ENCODE measurements at places on chromosomes 3 and 15.

GRCh38 chr3:100324044-100324443 is 10.5 kb upstream of the NIT2 start:
- DNase-seq = no peak

DNA sequence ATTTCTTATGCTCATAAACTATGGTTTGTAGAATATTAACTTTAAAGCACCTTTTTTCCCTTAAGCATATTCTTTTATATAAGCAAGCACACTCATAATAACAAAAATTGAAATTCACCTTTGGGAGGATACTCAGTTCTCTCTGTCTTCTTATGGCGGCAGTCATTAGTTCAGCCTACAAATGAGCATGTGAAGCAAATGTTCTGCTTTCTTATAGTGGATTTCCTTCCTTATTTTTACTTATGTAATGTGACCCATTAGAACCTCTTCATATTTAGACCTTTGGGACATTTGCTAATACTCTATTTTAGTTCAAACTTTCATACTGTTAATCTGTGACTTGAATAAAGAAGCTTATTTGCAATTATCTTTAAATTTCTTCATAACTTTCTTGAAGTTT is at the start of gene P2RY13:
TSS of gene P2RY13 (minus strand) at position 187 of the 400 bp plus-strand sequence. CDS start at position 166, 21 bp downstream.
- no peak for DNase-seq

GRCh38 chr3:162601101-162601670 is 1104.6 kb downstream of the OTOL1 start:
- DNase-seq = no peak

DNA sequence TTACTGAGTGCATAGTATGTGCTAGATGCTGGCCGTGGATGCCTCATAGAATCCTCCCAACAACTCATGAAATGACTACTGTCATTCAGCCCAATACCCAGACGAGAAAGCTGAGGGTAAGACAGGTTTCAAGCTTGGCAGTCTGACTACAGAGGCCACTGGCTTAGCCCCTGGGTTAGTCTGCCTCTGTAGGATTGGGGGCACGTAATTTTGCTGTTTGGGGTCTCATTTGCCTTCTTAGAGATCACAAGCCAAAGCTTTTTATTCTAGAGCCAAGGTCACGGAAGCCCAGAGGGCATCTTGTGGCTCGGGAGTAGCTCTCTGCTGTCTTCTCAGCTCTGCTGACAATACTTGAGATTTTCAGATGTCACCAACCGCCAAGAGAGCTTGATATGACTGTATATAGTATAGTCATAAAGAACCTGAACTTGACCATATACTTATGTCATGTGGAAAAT is 1.0 kb upstream of the CCR5 start:
- no peak for DNase-seq

- no peak for DNase-seq
Measured at GRCh38 chr15:33852094-33852493, 116.2 kb upstream of the CHRM5 start.

- DNase-seq = no peak
Measured at GRCh38 chr3:196327405-196327804, 9.4 kb upstream of the DYNLT2B start.

DNA sequence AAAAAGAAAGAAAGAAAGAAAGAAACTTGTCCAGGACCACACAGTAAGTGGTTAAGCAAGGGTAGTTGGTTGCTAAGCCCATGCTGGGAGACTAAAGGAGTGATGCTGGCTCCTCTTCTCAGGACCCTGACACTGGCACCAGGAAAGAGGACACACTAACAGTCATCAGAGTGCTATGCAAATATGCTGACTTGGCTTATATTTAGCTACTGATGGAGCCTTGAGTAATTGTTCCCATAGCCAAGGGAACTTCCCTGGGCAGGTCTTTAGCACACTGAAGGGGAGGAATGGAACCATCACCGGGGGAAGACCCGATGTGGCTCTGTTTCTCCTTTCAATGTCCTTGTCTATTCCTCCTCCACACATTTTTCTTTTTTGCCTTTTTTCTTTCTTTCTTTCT is 6.2 kb downstream of the TMEM40 start:
- no peak for DNase-seq

DNA sequence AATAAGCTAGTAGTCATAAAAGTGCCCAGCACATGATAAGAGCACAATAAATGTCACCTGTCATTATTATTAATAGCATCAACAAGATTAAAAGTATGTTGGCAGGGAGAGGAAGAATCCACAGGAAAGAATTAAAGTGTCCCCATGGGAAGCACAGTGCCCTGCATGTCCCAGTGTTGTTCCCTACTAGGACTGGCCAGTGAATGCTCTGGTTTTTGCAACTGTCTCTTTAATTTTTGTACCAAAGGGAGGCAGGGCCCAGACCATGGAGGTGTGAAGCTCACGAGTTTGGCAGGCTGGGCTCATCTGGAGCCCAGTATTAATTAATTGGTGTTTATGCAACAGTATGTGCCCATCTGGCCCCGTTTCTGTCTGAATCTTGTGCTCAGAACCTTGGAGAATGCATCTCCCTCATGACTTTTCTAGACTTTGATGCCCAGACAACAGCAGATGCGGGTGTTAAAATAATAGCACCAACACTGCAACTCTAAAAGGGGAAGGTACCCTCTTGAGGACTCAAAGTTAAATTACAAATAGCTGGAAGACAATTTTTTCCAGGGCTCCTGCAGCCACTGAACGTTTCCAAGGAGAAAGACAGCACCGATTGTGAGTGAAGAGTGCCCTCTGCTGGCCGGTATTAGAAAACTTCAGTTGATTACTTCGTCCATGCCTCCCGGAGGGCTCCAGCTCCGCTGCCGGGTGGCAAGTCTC is 71.9 kb upstream of the SPATA12 start:
- DNase-seq = peak; percentile 69

DNA sequence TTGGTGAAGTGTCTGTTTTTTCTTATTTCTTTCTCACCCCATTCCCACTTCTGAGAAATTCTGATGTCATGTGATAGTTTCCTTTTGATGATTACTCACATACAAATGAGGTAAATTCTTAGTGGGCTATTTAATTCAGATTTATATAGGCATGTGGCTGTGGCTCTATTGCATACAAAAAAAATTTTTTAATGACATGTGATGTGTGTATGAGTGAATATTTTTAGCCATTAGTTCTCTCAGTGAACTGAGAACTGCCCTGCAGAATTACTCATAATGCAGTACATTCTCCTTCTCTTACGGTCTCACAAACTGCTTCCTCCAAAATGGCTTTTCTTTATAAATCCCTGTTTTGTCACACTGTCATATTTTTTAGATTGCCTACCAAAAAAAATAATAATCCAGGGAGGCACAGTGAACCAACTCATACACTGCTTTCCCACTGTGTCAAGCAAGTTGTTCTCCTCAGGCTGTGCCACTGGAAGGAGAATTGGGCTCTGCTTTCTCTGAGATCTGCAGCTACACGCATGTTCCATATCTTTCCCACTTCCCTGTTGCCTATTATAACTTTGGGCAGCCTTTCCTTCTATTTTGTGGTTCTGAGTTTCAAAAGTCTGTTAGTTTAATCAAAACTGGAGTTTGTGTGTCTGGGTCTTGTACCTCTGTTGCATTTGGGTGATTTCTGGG is 415.7 kb upstream of the THBS1 start:
- no peak for DNase-seq

DNA sequence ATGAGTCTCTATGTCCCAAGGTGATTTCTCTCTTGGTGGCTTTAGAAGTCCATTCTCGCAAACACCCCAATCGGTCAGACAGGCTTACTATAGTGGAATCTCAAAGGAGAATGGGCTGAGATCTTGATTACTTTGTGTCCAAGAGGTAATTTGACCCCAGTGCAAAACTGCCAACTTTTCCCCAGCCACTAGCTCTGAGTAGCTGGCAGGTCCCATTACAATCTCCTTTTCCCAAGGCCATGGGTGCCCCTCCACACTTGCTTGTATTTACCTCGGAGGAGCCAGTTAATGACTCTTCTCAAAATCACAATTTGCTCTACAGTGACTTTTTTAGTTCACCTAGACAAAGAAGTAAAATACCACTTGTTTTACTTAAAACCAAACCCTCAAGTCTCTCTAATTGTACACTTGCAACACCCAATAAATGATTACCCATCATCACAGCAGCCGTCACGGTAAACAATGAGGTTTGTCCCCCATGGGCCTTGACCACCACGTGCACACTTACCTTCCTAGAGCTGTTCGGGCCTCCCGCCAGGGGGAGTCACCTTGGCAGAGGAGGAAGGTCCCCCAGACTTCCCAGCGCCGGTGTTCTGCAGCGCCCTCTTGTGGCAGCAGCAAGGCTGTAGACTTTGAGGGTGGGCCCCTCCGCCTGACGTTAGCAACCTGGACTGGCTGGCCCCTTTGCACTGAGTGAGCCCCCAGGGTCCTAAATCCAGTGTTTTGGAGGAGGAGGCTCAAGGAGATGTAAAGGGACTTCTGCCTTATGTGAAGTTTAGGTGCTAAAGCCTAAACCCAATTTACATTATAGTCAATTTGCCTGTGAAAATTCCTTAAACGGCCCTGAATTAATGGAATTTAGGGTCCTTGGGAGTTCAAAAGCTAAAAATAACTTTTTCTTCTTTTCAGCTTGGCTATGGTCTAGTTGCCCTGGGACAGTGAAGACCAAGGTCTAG is 18.7 kb upstream of the HDAC11 start:
- DNase-seq = peak; percentile 77

GRCh38 chr15:55990998-55991397 is 2.4 kb downstream of the NEDD4 start:
- no peak for DNase-seq

DNA sequence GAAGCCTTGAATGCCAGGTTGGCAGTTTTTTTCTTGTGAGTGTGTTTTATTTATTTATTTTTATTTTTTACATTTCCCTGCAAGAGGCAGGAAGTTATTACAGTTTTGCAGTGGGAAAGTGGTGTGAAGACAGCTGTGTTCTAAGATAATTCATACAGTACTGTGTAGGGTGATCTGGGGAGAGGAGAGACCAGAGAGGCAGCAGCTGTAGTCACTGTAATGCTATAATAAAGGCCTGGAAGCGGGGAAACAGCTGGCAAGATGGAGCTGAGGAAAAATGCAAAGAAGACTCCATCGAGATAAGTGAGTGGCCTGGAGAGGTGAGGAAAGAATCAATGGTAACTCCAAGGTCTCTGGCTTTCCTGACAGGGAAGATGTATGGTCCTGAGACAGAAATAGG is 23.1 kb downstream of the CNTN3 start:
- no peak for DNase-seq

- DNase-seq = no peak
Measured at GRCh38 chr3:74390121-74390877, 224.2 kb downstream of the CNTN3 start.

GRCh38 chr3:89449086-89449485 is 341.7 kb downstream of the EPHA3 start:
- DNase-seq = no peak

DNA sequence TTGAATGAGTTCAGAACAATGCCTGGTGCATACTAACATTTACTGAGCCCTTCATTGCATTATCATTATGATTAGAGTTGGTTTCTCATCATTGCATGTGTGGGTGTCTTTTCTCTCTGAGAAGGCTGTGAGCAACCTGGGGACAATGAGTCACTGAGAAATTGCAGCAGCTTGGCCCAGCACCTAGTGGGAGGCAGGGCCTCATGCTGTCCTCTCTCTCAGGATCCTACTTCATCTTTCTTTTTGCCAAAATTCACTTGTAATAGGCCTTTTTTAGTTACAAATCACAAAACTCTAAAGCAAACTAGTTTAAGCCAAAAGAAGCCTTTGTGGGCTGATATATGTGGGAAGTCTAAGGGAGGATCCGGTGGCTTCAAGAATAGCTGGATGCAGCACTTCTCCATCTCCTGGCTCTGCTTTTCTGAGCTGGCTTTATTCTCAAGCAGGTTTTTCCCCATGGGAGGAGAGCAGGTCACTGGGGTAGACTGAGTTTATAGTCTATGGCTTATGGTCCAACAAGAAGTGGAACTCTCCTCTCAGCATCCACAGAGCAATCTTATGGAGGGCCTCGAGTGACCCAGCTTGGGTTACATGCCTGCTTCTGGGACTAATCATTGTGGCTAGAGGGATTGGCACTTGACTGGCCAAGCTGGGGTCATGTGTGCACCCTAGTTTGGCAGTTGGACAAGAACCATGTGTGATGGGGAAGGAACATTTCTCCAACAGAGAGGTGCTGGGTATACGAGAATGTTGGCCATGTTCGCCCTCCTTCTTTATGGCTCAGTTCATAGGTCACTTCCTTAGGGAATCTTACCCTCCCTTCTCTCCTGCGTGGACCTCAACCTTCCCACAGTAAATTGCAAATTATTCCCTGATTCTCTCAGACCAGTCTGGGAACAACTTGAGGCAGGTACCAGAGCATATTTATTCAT is 8.7 kb upstream of the CAMK1 start:
- DNase-seq = no peak

DNA sequence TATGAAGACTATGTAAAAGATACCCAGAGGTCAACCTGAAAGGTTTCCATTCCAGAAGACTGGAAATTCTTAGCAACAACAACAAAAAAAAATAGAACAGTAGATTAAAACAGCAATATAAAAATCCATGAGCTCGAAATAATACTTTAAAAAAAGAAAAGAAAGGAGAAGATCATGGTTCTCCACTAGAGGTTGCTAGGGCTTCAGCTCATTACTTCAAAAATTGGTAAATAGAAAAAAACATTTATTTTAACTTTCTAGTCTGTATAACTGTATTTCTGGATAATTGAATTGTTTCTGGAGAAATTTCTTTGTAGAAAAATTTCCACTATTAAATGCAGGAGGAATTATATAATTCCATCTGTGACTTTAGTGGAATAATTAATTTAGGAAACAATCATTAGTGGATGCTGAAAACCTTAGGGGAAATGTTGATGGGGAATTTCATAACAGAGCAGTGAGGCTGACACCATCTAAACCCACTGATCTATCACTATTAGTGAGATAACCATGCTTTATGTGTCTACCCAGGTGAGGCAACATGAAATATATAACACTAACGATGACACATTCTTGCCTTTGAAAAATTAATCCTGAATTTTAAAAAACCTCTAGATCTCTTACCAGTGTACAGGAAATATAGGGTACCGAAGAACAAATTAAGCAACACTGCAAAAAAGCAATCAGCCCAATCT is 62.5 kb upstream of the SNRK start:
- no peak for DNase-seq

DNA sequence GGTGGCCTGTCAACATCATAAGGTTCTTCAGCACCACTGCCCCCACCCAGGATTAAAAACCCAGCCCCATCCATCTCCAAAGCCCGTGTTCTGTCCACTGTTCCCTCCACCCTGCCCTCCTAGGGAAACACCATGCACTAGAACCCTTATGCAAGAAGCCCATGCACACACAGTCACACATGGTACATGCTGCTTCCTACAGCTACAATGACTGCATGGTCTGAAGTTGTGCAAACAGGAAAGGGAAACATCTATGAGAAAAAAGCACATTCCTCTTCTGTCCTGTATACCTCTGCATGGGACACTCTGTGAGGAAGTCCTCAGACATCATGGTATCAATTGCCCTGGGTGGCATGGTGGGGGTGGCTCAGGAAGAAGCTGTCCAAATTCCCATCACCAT is 108.6 kb upstream of the MRPS22 start:
- DNase-seq = no peak

- DNase-seq = no peak
Measured at GRCh38 chr3:8893001-8893400, 70.3 kb downstream of the RAD18 start.

- no peak for DNase-seq
Measured at GRCh38 chr3:64229903-64230302, 4.6 kb upstream of the PRICKLE2 start.

GRCh38 chr3:115217292-115217677 is 70.2 kb upstream of the ZBTB20 start:
- no peak for DNase-seq
